ENCODE measurements at places on chromosomes 3 and 15.

DNA sequence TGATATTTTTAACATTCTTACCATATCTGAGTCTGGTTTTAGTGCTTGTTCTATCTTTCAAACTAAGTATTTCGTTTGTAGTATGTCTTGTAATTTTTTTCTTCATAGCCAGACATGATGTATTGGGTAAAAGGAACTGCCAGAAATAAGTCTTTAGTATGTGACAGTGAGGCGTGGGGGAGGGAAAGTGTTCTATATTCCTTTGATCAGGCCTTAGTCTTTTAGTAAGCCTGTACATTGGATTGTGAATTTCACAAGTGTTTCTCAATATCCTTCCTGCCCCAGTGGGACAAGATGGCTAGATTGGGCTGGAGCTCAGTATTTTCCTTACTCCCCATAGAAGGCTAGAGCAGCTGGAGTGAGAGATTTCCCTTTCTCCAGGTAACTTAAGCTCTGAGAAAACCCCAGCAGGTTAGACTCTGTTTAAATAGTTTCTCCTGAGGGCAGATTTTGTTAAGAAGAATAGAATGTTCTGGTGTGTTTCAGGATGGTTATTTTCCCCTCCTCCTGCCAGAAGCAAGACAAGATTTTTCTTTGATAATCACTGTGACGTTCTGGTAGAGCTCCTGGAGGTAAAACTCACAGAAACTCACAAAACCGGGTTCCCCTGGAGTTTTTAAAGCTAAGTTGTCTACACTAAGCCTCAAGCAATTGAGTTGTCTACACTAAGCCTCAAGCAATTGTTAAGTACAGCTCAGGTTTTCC is 140.7 kb upstream of the ARPP21 start:
- DNase-seq: no peak

DNA sequence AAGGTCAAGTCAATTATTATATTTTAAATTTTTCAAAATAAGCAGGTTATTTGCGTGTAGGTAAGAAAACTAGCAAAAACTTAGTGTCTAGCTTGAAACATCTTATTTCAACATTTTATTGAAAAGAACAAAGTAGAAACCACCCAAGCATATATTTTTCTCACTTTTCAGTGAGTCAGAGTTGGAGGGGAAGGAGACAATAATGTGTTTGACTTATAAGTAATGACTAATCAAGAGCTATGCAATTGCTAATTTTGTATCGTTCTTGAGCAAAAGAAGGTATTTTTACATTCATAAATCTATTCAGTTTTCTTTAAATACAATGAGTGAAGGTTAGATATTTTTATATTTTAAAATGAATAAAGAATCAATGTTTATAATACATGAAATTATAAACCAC is 54.4 kb upstream of the P2RY1 start:
- DNase-seq: no peak

DNA sequence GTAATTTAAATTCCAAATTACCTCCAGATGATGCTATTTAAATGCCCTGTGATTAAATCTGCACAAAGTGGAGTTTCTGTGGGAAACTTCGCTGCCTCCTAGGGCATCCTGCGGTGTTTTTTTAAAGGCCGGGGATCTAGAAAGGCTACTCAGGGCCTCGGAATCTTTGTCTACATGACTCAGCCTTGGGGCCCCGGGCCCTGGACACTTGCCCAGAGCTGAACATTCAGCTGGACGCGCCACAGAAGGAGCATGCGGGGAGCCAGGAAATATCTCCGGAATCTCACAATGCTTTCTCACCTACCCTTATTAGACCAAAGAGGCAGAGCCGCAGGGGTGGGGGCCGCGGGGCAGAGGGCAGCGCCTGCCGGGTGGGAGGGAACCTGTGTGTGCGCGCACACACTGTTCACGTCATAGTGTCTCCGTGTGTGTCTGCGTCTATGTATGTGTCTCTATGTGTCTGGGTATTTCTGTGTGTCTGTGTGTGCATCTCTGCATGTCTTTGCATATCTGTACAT is 145.5 kb upstream of the TPM1 start:
- DNase-seq: peak; percentile 97

DNA sequence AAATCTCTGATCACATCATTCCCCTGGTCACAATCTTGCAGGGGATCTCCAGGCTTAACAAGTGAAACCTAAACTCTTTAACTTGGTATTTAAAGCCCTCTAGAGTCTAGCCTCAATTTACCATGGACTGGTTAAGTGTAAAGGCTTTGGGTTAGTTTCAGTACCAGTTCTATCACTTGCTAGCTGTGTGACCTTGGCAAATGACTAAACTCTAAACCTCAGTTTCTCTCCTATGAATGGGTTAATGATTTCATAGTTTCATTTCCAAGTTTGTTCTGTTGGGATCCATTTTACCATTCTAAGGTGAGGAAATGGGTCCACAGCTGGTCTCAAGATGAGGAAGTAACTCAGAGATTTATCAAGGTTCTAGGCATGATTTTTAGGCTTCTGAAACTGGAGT is 38.8 kb upstream of the TIMP4 start:
- no peak for DNase-seq

DNA sequence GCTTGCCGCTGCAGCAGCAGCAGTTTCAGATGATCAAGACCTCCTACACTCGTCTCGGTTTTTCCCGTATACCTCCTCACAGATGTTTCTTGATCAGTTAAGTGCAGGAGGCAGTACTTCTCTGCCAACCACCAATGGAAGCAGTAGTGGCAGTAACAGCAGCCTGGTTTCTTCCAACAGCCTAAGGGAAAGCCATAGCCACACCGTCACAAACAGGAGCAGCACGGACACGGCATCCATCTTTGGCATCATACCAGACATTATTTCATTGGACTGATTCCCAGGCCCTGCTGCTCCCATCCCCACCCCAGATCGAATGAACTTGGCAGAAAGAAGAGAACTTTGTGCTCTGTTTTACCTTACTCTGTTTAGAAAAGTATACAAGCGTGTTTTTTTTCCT is 17.6 kb downstream of the CALML4 start:
- peak; percentile 73 for DNase-seq

- no peak for DNase-seq
Measured at GRCh38 chr3:127203024-127203423, 10.1 kb downstream of the PRR23E start.

- DNase-seq: no peak
Measured at GRCh38 chr3:66036586-66037148, 2.1 kb downstream of the MAGI1 start.

DNA sequence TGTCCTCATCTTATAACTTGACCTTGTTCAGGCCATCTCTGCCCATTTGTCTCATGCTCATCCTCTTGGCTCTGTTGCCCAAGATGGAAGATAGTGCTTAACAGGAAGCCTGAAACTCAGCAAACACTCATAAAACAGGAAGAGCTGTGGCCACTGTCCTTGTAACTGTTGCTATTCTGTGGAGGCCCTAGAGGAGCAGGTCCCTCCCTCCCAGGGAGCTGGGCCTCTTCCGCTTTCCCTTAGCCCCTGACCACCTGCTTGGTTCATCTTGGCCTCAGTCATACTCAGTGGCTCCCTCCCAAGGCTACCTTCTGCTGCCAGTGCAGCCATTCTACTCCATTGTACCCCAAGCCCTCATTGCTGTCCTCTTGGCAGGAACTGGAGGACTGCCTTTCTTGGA is 3.5 kb downstream of the MAPKAPK3 start:
- no peak for DNase-seq

GRCh38 chr15:93361703-93362102 is 272.7 kb upstream of the RGMA start:
- DNase-seq: no peak

DNA sequence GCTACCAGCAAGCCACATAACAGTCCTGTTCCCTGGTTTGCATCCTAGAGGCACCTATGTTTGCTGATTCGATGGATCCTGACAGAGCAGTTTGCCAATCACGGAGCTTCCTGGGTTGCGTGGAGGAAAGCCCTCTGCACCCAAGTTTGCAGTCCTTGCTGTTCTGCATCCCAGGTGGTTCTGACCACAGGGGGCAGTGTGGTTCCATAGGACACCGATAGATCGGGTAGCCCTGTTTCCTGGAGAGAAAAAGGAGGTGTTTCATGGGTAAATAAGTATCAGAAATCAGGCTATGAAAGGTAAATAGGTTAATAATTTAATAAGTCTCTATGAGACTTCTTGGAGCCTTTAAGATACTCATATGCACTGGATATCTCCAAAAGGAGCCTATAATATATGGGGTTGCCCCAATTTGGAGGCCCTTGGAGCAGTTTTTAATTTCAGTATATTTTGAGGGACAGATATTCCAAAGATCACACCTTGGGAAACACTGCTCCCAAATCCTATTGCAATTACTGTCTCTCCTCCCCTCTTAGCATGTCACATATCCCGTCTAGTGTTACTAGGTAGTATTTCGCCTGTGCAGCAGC is 194.6 kb upstream of the TPM1 start:
- DNase-seq: peak; percentile 72

DNA sequence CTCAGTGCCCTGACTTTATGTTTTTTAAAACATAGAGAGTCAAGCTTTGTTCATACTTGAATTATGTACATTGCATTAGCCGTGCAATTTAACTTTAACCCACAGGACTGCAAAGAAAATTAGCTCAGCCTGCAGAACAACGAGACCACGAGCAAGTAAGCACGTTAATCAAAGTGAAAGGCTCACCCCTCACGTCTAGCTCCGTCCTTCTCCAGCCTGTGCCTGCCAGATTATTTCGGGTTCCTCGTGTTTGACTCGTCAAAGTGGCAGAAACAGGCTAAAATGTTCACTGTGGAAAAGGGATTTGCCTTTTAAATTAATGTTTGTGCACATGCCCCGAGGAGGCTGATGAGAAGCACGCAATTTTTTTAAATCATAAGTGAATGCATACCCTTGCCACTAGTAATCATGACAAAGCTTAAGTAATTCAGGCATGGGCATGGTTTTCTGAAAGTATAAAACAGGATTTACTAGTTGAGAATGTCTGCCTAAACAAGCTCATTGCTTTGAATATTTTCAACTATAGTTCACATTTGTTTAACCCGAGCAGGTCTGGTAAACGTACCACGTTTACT is 15.3 kb downstream of the ZBTB38 start:
- DNase-seq: no peak

DNA sequence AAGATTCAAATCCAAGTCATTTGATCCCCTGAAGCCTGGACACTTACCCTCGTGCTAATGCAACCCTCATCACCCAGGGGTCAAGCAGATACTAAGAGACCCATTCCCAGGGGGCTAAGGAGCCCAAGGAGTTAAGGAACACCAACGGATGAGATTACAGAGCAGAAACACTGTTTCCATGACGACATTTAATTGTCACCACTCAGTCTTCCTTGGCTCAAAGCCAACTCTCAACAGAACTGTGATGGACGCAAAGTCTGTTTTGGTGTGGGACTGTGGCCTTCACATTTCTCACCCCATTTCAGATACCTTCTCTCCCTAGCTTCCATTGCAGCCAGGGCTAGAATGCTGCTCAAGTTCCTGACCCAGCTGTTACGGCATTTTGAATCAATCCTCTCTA is 383.5 kb upstream of the WNT5A start:
- no peak for DNase-seq

- no peak for DNase-seq
Measured at GRCh38 chr3:14614189-14614588, 37.4 kb upstream of the CCDC174 start.

DNA sequence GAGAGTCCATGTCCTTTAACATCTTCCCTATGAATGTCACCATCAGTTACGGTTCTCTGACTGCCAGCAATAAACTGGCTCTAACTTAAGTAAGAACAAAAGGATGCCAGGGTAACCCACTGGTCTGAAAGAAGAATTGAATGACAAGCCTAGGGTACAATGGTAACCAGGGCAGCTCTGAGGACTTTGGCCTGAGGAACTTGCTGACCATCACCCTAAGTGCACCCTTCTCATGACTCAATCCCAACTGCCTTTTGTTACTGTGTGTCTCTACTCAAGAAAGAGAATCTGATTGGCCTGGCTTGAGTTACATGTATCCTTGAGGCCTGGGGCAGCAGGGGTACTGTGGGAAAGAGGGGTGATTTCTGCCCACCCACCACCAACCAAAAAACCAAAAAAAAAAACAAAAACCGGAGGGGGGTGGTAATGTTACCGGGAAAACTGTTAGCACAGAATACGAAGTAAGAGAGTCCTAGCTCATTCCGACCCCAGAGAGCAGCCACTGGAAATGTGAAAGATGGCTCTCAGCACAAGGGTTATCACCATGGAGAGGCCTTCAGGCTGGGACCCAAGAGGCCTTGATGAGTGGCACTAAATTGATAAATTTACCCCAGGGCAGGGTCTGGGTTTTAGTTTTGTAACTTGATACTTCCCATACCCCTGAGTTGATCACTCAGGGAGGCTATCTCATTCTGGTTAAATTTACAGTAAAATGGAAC is 9.3 kb upstream of the SLC28A1 start:
- no peak for DNase-seq

DNA sequence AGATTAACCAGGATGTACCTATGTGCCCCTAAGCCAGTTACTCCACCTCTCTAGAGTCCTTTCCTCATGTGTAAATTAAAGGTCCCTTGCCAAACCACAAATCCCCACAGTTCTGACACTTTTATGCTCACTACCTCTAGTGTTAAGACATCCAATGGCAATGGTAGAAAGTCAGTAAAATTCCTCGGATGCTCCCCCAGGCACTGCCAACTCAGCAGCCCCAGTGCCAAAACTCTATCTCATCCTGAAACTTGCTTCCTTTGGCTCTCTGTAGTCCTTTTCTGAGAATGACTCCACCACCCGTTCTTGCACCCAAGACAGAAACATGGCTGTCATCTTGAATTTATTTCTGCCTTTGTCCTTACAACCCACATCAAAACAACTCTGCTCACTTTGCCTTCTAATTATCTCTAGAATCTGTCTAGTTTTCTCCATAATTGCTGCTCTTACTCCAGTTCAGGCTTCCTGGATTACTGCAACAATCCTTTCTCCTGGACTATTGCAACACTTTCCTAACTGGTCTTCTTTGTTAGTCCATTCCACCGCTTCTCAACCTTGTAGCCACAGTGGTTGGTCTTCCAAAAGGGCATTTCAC is 41.6 kb downstream of the MB21D2 start:
- DNase-seq: peak; percentile 33

GRCh38 chr3:127066635-127067034 is 83.7 kb downstream of the PLXNA1 start:
- no peak for DNase-seq

GRCh38 chr15:57393061-57393460 is 16.8 kb downstream of the CGNL1 start:
- no peak for DNase-seq

- DNase-seq: no peak
Measured at GRCh38 chr3:194817936-194818335, 132.3 kb downstream of the FAM43A start.

GRCh38 chr3:116394365-116394764 is 50.9 kb downstream of the LSAMP start:
- no peak for DNase-seq
